ENCODE measurements at places on chromosomes 1 and 21. TPM values are rescaled to one million over a fixed set of nuclear protein-coding genes. Genes with fewer than 3 reads are reported as not detected.

The SPAG17 gene
- total RNA-seq: 94.3 TPM

The KNCN gene
- not detected for total RNA-seq

The CACNA1S gene
- 0.03 TPM for total RNA-seq

The HSPA6 gene
- 10.8 TPM for total RNA-seq

The LCE2B gene
- total RNA-seq: not detected

The TIE1 gene
- 23.9 TPM for total RNA-seq

The HES3 gene
- total RNA-seq: not detected

The SLC45A3 gene
- total RNA-seq: 3.1 TPM

The BSND gene
- under 0.01 TPM for total RNA-seq

The TSPAN1 gene
- 18.3 TPM for total RNA-seq

The RIPK4 gene
- total RNA-seq: 17.3 TPM

The RIMS3 gene
- total RNA-seq: 4.1 TPM

All from upper lobe of left lung (tissue), 6 donors.